ENCODE measurements at places on chromosomes 4 and X.

- H3K4me1 ChIP-seq: peaks cover 66% of the 10 kb centered on the region
- peak overlapping the region; percentile 87 for H3K27ac ChIP-seq
- no peak for DNase-seq
- peak overlapping the region; percentile 87 for H3K4me3 ChIP-seq
Measured at GRCh38 chr4:1245481-1246051, 3.4 kb downstream of the CTBP1 start.

DNA sequence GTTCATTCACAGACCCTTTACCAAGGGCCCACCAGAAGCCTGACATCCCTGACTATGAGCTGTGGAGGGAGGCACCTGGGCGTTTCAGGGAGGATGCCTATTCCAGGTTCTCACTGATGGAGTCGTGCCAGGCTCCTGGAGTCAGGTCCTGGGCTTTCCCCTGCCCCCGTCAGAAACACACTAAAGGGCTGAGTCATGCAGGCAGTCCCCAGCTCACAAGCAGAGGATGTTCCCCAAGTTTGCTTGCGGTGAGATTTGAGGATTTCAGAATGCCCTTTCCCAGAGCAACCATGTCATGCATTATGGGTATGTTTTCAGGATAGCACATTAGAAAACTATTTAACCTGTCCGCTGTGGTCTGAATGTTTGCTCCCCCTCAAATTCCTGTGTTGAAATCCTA, 45.2 kb downstream of the FHDC1 start:
- DNase-seq: no peak
- H3K4me3 ChIP-seq: no peak overlapping the region
- no peaks in the 10 kb centered on the region for H3K4me1 ChIP-seq

- no peaks in the 10 kb centered on the region for H3K36me3 ChIP-seq
- no peak overlapping the region for H3K27ac ChIP-seq
- H3K27me3 ChIP-seq: no peaks in the 10 kb centered on the region
Measured at GRCh38 chrX:22105231-22105630, 73.1 kb downstream of the PHEX start.

- no peaks in the 10 kb centered on the region for H3K36me3 ChIP-seq
- H3K4me1 ChIP-seq: peaks cover 71% of the 10 kb centered on the region
- H3K27me3 ChIP-seq: no peaks in the 10 kb centered on the region
- peak overlapping the region; percentile 80 for H3K4me3 ChIP-seq
- peak overlapping the region; percentile 96 for H3K27ac ChIP-seq
Measured at GRCh38 chr4:2839060-2839459, 4.6 kb upstream of the ADD1 start.

- DNase-seq: no peak
- H3K27me3 ChIP-seq: no peaks in the 10 kb centered on the region
- H3K27ac ChIP-seq: no peak overlapping the region
- H3K36me3 ChIP-seq: no peaks in the 10 kb centered on the region
- H3K4me3 ChIP-seq: no peak overlapping the region
- H3K4me1 ChIP-seq: no peaks in the 10 kb centered on the region
Measured at GRCh38 chr4:55758066-55758465, 61.5 kb upstream of the EXOC1L start.

DNA sequence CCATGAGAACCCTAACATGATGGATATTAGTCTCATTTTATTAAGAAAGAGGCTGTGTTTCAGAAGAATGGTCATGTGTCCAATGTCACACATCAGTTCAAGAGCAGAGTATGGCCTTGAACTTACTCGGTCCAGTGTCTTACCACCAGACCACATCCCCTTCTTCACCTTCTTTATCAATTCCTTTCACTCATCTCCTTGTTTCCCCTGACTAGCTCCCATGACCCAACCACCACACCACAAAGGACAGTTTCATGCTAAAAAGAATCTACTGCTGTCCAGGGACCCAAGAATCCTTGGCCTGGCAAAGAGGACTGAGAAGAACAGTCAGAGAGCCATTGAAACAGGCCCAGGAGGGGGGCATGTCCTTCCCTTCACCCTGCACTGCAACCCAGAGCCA, 33.6 kb upstream of the MSN start:
- no peaks in the 10 kb centered on the region for H3K27me3 ChIP-seq
- DNase-seq: no peak
- H3K4me3 ChIP-seq: no peak overlapping the region
- peaks cover 4% of the 10 kb centered on the region for H3K4me1 ChIP-seq
- H3K27ac ChIP-seq: no peak overlapping the region

DNA sequence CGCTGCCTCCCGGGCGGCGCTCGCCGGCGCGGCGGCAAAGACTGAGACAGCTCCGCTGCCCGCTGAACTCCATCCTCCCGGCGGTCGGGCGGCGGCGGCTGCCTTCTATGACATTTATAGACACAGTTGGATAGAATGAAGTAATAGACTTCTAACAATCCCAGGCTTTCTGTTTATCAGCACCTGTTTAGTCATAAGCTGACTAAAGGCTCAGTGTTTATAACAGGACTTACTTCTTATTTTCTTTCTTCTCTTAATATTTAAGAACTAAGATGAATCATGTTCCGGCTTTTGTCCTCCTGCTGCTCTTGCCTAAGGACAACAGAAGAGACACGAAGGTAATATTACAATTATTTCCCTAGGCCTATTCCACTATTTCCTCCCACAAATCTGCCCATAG, 3.9 kb downstream of the ARL13A start:
- no peak overlapping the region for H3K27ac ChIP-seq
- no peak overlapping the region for H3K4me3 ChIP-seq
- no peak for DNase-seq
- H3K4me1 ChIP-seq: peaks cover 3% of the 10 kb centered on the region

DNA sequence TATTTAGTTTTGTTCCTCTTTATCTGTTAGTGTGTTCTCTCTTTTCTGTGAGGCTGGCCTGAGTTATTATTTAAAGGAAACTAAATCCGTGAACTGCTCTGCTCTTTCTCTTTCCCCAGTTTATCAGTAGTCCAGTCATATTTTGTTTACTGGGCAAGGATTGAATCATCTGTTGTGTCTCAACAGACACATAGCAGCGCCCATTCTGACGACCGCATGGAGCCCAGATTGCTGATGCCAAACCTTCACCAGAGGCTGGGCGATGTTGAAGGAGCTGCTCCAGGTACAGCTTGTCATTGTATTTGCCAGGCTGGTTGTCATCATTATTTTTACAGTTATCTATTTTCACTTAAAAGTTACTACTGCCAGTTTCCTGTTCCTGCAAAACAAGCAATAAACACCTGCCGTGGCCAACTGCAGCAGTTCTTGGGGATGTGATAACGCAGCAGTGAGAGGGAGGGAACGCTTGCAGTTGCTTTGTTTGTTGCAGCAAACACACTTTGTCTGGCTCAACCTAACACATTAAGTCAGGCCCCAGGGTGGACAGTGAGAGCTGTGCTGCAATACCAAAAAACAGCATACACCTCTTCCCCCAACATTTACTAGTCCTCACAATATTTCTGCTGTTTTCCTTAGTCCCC, 10.1 kb downstream of the REELD1 start:
- H3K27ac ChIP-seq: no peak overlapping the region
- no peaks in the 10 kb centered on the region for H3K27me3 ChIP-seq
- H3K4me1 ChIP-seq: no peaks in the 10 kb centered on the region
- no peaks in the 10 kb centered on the region for H3K36me3 ChIP-seq
- no peak for DNase-seq

- no peak overlapping the region for H3K27ac ChIP-seq
- no peaks in the 10 kb centered on the region for H3K27me3 ChIP-seq
- H3K4me3 ChIP-seq: no peak overlapping the region
- no peak for DNase-seq
Measured at GRCh38 chrX:5681159-5681558, 547.5 kb downstream of the NLGN4X start.

- no peak overlapping the region for H3K4me3 ChIP-seq
- H3K27ac ChIP-seq: no peak overlapping the region
- DNase-seq: no peak
- H3K4me1 ChIP-seq: peaks cover 8% of the 10 kb centered on the region
Measured at GRCh38 chrX:40746521-40746920, 11.2 kb upstream of the MED14 start.

DNA sequence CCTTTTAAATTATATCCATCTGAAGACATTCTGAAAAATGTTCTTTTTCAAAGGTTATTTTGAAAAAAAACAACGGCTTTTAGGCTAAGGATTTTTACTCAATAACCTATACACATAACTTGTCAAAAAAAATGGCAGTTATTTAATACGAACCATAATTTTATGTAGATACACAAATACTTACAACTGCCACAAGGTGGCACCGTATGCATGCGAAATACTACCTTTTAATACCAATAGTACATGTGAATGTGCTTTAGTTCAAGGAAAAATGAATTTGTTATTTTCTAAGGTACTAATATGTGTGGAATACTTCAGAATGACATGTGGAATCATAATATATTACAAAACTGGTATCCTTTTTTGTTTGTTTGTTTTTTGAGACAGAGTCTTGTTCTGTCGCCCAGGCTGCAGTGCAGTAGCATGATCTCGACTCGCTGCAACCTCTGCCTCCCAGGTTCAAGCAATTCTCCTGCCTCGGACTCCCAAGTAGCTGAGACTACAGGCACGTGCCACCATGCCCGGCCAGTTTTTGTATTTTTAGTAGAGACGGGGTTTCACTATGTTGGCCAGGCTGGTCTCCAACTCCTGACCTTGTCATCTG, 4.6 kb upstream of the MAD2L1 start:
- H3K4me1 ChIP-seq: peaks cover 8% of the 10 kb centered on the region
- H3K27ac ChIP-seq: no peak overlapping the region
- no peak overlapping the region for H3K4me3 ChIP-seq
- no peaks in the 10 kb centered on the region for H3K36me3 ChIP-seq

DNA sequence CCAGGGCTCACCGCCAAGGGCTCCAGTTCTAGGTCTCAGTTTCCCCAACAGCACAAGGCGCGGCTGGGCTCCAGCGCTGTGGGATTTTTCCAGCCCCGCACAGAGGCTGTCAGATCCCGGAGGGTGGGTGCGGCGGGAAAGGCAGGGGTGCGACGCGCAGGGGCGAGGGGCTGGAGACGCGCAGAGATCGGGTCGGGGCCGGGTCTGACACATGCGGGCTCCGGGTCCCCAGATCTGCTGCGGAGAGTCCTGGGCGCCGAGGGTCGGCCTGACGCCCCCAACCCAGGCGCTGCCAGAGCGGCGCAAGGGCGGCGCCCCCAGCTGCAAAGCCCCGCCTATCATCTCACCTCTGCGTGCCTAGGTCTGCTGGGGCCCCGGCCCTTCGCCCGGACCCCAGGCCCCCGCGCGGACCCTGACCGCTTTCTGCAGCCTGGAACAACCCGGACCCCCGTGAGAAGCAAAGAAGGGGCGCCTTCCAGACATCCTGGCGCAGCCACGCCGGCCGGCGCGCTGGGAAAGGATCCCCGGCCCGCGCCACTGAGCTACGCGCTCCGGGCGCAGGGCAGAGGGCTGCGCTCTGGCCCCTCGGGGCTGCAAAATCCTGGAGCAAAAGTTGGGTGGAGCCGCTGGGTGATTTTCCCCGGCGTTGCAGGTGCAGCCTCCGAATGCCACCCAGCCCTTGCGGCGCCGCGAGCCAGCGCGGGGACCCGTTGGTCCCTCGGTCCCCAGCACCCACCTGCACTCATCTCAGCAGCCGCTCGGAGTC, 486 bp downstream of the ABLIM2 start:
- peak overlapping the region; percentile 52 for H3K4me3 ChIP-seq
- H3K27me3 ChIP-seq: peaks cover 19% of the 10 kb centered on the region
- H3K4me1 ChIP-seq: peaks cover 23% of the 10 kb centered on the region
- no peak for DNase-seq

DNA sequence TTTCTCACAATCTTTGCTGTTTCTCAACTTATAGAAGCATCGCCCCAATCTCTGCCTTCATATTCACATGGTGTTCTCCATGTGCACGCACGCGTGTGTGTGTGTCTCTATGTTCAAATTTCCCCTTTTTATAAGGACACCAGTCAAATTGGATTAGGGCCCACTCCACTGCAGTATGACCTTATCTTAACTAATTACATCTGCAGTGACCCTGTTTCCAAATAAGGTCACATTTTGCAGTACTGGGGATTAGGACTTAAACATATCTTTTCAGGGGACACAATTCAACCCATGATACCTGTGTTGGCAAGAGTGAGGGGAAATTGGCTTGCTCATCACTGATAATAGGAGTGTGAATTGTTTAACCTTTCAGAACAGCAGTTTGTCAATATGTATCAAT, 66.5 kb upstream of the MAGEA10 start:
- H3K4me3 ChIP-seq: no peak overlapping the region
- no peaks in the 10 kb centered on the region for H3K36me3 ChIP-seq
- H3K27me3 ChIP-seq: no peaks in the 10 kb centered on the region
- H3K27ac ChIP-seq: no peak overlapping the region
- H3K4me1 ChIP-seq: no peaks in the 10 kb centered on the region
- DNase-seq: no peak

GRCh38 chrX:29295987-29296680, 708.9 kb downstream of the IL1RAPL1 start:
- no peaks in the 10 kb centered on the region for H3K4me1 ChIP-seq
- no peak overlapping the region for H3K4me3 ChIP-seq
- H3K27me3 ChIP-seq: no peaks in the 10 kb centered on the region

DNA sequence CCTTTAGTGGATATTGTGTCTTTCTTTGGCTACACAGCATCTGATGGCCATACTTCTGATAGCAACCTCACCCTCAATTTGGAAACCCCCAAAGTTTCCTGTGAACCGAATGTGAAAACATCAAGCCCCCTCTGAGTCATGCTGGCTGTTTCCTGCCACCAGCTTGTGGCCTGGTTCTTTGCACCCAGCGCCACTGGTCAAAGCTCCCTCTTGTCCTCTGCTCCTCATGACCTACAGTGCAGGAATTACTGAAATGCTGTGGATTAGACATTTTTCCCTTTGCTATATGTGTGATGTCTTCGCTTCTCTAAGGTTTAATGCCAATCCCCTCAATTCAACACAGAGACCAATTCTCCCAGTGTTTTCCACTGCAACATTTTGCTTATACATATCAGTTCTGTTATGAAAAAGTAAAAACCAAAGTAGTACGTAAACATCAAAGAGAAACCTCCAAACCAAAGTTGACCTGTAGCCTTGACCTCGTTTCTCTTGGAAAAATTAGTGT, 224.0 kb upstream of the TENM3 start:
- H3K36me3 ChIP-seq: no peaks in the 10 kb centered on the region
- H3K27me3 ChIP-seq: no peaks in the 10 kb centered on the region
- no peaks in the 10 kb centered on the region for H3K4me1 ChIP-seq
- DNase-seq: no peak

GRCh38 chrX:22520128-22520828, 247.6 kb downstream of the CBLL2 start:
- no peaks in the 10 kb centered on the region for H3K27me3 ChIP-seq
- no peak for DNase-seq
- no peak overlapping the region for H3K27ac ChIP-seq
- no peaks in the 10 kb centered on the region for H3K36me3 ChIP-seq
- H3K4me3 ChIP-seq: no peak overlapping the region

DNA sequence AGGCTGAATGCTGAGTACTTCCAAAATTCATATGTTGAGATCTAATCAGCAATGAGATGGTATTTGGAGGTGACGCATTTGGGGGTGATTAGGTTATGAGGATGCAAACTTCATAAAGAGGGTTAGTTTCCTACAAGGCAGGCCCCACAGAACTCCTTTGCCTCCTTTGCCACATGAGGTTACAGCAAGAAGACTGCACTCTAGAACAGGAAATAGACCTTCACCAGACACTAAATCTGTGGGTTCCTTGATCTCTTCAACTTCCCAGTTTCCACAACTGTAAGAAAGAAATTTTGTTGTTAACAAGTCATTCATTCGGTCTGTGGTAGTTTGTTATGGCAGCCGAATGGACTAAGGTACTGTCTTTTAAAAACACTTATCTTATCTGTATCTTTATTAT, 681.9 kb upstream of the HS3ST1 start:
- H3K36me3 ChIP-seq: peaks cover 4% of the 10 kb centered on the region
- DNase-seq: no peak
- no peak overlapping the region for H3K27ac ChIP-seq
- no peak overlapping the region for H3K4me3 ChIP-seq
- H3K27me3 ChIP-seq: no peaks in the 10 kb centered on the region
- no peaks in the 10 kb centered on the region for H3K4me1 ChIP-seq
